Activated T-helper 9 cell treated with anti-CD3 and anti-CD28 coated beads, Interleukin-2, amount 50 U/mL, for 16 hours (primary cell): ENCODE measurements at places on chromosomes 5 and 9.

DNA sequence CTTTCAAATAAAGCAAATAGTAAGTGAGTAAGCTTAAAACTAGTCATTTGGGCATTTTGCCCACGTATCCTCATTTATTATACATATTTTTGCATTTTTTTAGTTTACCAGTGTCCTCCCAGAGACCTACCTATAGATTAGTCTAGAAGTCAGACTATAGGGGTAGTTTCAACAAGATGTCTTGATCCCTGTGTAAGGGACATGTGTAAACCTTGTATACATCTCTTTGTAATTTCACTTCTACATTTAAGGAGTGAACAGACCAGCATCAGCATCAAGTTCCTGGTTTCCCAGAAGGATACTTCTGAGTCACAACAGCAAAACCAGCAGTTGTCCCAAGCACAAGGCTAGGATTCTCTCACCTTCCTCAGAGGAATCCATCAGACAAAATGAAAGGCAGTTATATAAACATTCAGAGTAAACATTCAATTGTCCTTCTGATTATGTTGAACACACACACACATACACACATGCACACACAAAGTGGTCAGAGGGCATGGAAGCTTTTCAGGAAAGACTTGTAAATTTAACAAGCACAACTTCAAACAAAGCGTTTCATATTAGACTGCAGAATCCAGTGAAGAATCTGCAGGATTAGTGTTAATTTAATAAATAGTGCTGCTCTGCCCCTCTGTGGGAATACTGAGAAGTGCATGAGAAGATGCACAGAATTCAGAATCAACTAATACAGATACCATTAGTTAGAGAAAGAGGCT, 55.4 kb downstream of the HINT1 start:
- DNase-seq: no peak

DNA sequence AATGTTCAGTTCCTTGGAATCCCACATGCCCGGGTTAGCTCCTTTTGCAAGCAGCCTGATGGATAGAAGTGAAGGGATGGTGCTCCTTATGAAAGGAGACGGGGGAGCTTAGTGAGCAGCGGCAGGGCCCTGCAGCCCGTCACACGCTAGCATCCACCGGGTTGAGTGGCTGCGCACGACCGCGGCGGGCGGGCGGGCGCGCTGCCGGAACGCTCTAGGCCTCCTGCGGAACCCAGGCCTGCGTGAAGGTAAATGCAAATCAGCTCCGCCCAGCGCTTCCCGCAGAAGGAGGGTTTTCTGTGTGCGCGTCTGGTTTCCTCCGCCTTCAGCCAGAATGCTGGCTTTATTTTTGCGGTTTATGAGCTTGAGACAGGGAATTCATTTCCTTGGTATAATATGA, 19.8 kb downstream of the IL12B start:
- no peak for DNase-seq

- DNase-seq: no peak
These were observed 64.7 kb downstream of the STK10 start for GRCh38 chr5:172123269-172123692.

DNA sequence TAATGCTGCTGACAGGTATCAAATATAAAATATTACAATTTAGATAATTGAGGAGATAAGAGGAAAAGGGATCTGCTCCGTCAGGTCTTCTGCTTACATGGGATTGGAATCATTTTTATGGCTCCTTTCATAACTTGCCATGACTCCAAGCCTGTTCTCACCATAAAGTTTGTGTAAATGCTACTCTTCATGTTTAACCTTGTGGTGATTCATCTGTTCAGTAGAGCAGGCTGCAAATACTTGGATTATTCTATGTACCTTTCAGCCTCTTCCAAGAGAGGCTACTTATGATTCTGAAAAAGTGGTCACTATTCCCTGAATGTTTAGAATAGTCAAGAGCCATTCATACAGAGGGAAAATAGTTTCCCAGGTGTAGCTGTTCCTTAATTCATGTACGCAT, 66.9 kb downstream of the SLC44A1 start:
- no peak for DNase-seq

DNA sequence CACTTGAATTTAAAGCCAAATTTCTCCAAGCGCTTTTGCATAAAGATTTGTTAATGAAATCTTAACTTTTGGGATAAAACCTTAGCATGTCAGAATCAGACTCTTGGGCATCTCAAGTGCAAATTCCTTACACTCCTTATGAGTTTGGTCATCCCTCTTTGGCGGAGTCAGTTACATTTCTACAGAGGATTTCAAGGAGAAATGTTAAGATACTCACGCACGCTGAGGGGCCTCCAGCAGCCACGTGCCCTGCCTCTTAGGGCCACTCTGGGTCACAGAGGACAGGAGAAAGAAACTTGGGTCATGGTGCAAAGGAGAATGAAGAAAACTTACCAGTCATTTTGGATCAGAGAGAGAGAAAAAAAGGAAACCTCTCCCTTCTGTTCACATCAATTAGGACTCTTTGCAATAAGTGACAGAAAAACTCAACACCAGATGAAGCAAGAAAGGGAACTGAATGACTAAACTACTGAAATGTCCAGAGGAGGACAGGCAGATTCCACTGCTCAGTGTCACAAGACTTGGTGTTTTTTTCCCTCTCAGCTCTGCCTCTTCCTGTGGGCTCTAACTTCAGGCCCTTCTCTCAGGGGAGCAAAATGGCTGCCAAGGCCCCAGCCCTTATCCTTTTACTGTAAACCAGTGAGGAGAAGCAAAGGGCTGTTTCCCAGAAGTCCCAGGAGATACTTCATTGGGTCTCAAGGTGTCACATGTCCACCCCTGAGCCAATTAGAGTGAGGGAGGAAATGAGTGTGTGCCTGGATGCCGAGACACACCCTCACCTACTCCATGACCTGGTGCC, 63.3 kb upstream of the NFIL3 start:
- DNase-seq: no peak

DNA sequence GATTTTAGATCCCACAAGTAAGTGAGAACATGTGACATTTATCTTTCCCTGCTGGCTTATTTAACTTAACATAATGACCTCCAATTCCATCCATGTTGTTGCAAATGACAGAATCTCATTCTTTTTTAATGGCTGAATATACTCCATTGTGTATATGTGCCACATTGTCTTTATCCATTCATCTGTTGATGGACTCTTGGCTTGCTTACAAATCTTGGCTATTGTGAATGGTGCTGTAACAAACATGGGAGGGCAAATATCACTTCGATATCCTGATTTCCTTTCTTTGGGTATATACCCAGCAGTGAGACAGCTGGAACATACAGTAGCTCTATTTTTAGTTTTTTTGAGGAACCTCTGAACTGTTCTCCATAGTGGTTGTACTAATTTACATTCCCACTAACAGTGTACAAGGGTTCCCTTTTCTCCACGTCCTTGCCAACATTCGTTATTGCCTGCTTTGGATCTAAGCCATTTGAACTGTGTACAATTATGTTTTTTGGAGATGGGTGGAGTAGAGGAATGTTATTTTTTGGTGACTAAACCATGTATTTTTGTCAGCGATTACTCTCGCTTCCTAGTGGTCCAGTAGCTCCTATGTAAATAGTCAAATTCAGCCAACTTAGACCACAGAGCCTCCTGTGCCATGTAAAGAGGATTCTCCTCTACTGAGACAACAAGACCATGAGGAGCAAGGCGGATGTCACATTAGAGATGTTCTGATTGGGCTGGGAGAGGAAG, 60.6 kb downstream of the TNFSF15 start:
- no peak for DNase-seq
